ENCODE measurements at places on chromosomes 13 and 19.

DNA sequence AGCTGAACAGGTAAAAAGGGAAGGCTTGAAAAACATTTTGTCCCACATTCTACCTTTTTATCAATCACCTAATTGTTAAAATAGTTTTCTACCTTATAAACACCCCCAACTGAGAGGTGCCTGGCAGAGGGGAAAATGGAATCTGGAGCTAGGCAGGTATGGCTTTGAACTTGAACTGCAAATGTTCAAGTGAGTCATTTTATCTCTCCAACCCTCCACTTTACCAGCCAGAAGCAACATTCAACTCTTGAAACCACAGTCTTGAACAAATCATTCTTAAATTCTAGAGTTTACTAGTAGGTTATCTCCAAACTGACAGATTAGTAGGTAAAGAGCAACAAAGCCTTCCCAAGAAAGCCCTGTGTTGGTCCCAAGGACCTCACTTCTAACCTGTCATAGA lies 116.9 kb downstream of the ABCC4 start:
- DNase-seq = no peak

GRCh38 chr13:87274209-87274819 lies 396.9 kb upstream of the SLITRK5 start:
- DNase-seq = peak; percentile 19

DNA sequence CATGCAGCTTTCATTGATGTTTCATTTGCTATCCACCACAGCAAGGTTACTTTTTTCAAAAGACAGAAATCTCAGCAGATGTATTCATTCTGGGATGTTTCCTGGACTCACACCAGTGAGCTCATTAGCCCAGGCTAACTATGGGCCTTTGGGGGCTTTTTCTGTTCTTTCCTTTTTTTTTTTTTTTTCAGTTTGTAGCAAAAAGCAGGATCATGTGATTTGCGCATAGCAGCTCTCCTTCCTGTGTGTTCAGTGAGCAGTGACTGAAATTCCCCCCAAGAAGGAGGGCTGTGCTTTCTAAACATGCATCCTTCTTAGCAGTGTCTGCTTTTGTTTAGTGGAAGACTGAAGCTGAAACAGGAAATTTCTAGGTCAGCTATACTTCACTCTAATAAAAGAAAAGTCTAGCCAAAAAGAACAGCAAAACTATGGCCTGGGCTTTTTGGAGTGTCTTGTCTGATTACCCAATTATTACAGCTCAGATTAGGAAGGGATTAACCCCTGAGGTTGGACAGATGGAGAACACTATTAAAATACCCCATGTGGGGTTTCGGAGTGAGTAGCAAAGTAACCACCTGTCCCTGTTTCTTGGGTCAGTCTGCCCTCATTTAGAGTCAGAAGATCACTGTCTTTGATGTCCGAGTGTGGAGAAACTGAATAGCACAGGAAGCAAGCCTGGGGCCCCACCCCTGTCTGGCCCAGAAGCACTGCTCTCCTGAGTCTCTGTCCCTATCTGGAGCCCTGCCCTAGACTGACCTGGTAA lies 8.9 kb upstream of the AMER2 start:
- DNase-seq = no peak

DNA sequence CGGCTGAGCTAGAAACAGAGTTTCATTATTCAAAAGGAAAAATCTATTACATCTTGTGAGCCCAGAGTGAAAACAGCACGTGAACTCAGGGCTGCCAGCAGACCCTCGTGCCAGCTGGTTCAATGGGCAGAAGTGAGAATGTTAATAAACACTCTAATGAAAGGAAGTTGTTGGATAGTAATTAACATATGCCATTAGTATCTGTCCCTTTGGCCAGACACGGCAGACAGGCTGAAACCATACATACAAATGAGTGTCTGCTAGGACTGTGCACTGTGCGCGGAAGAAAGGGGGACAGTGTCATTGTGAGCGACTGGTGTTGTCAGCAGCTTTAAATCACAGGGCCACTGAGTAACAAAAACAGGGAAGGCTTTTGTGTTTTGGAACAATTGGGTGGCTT lies 121.9 kb upstream of the TSC22D1 start:
- no peak for DNase-seq

Data from RWPE1 (cell line).